ENCODE measurements at places on chromosomes 2 and 18.

DNA sequence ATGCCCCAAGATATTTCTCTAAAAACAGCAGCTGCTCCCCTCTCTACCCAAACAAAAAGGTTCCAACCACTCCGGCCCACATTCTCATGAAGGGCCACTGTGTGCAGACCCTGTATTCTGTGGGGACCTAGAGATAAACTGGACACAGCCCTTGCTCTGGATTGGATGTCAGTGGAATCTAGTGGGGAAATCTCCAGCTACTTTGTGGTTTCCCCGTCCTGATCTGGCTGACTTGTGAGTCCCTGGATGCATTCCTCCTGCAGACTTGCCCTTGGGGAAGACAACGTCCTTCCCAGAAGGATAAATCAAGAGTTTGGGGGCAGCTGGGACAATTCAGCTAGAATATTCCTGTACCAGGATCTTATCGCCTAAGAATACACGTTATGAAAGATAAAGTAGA, 151.1 kb downstream of the FSHR start:
- DNase-seq, result no peak

DNA sequence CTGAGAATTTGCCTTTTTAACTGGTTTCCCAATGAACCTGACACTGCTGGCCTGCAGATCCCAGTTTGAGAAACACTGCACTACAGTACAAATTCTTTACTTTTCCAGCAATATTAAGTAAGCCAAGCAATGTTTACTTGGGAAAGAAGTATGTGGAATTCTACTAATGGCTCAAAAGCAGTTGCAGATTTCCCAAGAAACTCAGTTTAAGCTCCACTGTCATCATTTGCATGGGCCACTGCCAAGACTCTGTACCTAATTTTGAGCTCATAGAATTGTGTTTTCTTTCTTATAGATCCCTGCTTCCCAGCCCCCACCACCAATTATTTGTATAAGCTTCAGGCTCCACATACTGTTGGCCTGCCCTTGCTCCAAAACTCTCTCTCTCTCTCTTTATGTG, 676.1 kb downstream of the RNF144A start:
- DNase-seq, result no peak

- DNase-seq, result no peak
These were observed 12.1 kb downstream of the CCT4 start for GRCh38 chr2:61876400-61876799.

GRCh38 chr2:167550448-167550847, 662.2 kb downstream of the XIRP2 start:
- DNase-seq, result no peak

GRCh38 chr18:48302736-48303135, 106.4 kb downstream of the ZBTB7C start:
- no peak for DNase-seq

GRCh38 chr2:31932589-31932988, 78.2 kb downstream of the MEMO1 start:
- DNase-seq, result no peak

GRCh38 chr18:35880788-35881455, 91.6 kb upstream of the RMP24 start:
- DNase-seq, result no peak

- DNase-seq, result no peak
These were observed 233.3 kb downstream of the MBD2 start for GRCh38 chr18:53991202-53991601.

DNA sequence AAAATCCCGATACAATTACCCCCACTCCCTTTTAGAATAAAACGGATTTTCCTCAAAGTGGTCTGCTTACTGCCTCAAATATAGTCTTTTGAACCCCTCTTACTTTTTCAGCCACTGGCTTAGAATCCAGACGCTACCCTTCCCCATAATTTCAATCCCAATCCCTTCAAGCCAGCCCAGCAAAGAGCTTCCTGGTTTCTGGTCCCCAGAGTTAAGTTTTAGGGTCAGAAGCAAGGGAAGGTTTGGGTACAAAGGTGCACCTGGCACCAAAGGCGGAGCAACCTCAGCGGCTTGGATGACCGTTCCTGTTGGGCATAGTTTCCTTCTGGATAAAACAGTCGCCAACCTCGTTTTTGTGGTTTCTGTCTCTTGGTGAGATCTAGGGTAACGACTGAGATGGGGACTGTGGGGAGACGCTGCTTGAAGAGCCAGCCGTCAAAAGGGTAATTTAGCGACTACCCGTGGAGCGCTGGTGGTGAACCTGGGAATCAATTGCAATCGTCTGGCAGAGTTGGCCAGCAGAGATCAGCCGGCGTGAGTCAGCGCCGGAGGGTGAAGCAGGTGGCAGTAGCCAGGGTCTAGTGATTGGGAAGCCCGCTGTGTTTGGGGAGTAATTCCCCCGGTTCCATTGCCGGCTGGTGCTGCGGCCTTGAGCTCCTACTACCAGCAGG, 1.6 kb downstream of the FEV start:
- no peak for DNase-seq

DNA sequence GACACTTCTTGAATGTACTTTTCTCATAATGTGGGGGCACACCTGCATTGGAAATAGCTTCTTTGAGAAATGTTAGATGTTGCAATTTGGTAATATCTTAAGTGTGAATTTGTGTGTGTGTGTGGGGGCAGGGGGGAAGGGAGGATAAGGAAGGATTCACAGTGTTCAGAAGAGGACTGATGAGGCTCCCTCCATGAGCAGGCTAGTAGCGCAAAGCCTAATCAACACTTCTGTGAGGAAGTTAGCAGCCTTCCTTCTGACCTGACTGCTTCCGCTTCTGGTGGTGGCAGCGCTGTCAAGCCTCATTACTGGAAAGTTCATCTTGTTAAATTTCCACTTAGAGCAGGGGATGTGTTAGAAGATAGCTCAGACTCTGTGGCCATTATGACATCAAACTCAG, 295.4 kb upstream of the SPRED2 start:
- no peak for DNase-seq

- DNase-seq, result no peak
These were observed 678.0 kb downstream of the EPHA4 start for GRCh38 chr2:220894069-220894468.

DNA sequence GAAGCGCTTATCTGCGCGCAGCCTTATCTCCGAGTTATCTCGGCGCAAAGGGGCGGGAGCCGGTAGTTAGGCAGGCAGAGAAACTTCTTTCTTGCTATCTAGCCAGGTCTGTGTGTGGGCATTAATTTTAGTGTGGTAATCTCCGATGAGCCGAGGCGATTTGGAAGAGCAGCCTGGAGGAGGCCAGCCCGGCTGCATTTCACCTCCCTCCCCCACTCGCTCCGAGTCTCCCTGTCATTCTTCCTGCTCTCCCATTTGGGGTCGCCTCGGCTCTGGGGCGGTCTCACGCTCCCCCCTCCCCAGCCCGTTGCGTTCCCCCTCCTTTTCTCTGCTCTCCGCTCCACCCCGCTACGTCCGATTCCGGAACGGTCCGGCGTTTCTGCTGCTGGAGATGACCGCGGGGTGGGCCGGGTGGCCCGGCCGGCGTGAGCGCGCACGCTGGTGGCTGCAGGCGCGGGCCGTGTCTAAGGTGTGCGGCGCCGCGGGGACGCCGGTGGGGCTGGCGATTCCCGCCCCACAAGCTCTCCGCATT, 566 bp downstream of the GATA6 start:
- DNase-seq, result no peak

GRCh38 chr18:67134911-67135310, 381.6 kb downstream of the DSEL start:
- DNase-seq, result no peak

- no peak for DNase-seq
These were observed 97.2 kb upstream of the OTOS start for GRCh38 chr2:240237609-240238174.

DNA sequence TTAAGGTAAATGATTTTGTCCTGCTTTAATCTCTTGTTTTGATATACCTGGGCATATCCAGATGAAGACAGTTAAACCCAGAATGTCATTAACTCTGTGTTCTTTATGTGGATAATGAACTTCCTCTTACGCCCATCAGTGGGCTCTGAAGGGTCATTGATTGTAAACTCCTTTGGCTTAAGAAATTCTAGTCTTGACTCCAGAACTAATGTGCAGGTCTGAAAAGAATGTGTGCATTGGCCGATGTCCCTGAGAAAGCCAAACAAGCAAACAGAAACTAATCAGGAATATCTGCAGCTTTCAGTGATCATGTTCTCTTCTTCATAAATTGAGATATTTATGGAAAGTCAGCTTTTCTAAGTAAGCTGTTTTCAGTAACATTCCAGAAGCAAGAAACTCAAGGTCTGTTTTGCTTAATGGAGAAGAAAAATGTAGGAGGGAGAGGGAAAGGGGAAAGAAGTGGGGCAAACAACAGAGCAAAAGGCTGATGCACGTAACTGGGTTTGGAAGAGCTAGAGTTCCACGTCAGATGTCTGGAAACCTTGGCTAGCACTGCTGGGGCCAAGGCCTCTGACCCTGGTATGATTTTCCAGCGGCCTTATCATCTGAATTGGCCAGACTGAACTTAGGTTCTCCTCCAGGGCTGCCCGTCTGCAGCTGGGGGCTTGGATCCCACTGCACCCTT, 61.3 kb upstream of the FHL2 start:
- no peak for DNase-seq

- peak; percentile 68 for DNase-seq
These were observed 352.8 kb downstream of the RNF144A start for GRCh38 chr2:7270011-7270431.

GRCh38 chr18:22324191-22325131, 93.3 kb downstream of the CTAGE1 start:
- DNase-seq, result no peak

GRCh38 chr2:145546091-145546490, 1026.2 kb upstream of the ZEB2 start:
- DNase-seq, result no peak

GRCh38 chr2:53886406-53887280, 26.9 kb upstream of the GPR75 start:
- no peak for DNase-seq

DNA sequence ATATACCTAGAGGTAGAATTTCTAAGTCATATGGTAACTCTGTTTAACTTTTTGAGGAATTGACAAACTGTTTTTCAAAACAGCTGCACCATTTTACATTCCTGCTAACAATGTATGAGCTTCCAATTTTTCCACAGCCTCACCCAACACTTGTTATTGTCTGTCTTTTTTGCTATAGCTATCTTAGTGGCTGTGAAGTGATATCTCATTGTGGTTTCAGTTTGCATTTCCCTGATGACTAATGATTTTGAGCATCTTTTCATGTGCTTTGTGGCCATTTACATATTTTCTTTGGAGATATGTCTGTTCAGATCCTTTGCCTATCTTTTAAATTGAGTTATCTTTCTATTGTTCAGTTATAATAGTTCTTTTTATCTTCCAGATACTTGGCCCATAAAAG, 273.8 kb downstream of the AGPS start:
- no peak for DNase-seq

DNA sequence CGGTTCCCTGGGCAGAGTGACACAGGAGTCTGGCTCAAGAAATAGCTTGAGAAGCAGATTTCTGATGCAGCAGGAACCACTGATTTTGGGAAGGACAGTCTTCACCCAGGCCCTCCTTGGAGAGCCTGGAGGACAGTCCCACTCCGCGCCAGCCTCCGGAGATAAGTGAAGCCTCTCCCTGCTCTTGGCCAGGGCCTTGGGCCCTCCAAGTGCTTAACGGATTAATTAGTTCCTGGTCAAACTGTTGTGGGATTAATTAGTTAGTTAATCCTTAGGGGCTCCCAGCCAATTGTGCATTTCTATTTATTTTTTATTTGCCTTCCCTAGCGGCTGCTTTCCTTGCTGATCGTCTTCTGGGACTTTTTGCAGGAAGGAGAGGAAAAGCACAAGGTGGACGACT, 19.6 kb downstream of the CPLX4 start:
- DNase-seq, result no peak

- no peak for DNase-seq
These were observed 10.5 kb upstream of the MTERF4 start for GRCh38 chr2:241112592-241112991.

DNA sequence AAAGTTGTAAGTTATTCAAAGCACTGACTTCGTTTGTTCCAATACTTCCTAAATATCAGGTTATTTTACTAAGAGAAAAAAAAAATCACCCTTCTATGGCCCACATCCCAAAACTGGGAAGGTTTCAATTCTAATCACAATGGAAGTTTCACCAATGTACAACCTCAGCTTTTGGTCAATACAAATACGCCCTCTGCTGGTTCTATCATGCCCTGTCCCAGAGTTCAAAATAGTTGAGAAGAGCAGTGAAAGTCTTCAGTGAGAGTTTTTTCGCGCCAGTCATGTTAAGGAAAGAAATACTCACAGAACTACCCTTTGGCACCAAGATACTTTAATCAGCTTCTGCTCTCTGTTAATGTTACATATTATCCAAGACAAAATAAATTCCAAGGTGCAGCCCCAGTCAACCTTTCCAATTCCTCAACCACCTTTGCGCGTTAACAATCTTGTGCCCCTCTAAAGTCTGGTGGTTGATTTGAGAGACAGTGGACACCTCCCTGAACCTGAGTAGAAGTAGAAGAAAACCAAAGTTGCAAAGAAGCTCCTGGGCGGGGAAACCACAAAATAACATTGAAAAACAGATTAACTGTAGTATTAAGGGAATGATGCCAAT, 59.9 kb downstream of the SUMO1 start:
- DNase-seq, result no peak

- no peak for DNase-seq
These were observed 335.4 kb upstream of the CDH2 start for GRCh38 chr18:28512357-28512756.
